ENCODE measurements at places on chromosomes 1 and 21.

DNA sequence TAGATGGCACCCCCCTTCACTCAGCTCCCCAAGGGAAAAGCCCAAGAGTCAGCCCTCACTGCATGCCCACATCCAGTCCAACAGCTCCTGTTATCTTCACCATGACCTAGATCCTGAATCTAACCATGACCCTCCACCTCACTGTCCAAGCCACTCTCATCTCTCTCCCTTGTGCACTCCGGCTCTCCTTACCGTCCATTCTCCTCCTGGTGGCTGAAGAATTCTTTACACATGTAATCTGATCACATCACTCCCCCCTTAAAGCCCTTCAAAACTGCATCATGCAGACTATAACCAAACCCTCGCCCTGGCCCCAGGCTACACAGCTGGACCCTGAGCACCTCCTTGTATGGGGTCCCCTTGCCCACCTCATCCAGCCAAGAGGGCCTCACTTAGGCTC, 14.0 kb upstream of the PAQR7 start:
- no peaks in the 10 kb centered on the region for H3K36me3 ChIP-seq
- no peak overlapping the region for H3K4me3 ChIP-seq
- no peak overlapping the region for H3K27ac ChIP-seq
- peaks cover 17% of the 10 kb centered on the region for H3K4me1 ChIP-seq

GRCh38 chr1:41890825-41891198, 27.9 kb downstream of the HIVEP3 start:
- DNase-seq, result no peak
- no peaks in the 10 kb centered on the region for H3K27me3 ChIP-seq
- no peaks in the 10 kb centered on the region for H3K36me3 ChIP-seq
- H3K4me1 ChIP-seq, result peaks cover 8% of the 10 kb centered on the region

DNA sequence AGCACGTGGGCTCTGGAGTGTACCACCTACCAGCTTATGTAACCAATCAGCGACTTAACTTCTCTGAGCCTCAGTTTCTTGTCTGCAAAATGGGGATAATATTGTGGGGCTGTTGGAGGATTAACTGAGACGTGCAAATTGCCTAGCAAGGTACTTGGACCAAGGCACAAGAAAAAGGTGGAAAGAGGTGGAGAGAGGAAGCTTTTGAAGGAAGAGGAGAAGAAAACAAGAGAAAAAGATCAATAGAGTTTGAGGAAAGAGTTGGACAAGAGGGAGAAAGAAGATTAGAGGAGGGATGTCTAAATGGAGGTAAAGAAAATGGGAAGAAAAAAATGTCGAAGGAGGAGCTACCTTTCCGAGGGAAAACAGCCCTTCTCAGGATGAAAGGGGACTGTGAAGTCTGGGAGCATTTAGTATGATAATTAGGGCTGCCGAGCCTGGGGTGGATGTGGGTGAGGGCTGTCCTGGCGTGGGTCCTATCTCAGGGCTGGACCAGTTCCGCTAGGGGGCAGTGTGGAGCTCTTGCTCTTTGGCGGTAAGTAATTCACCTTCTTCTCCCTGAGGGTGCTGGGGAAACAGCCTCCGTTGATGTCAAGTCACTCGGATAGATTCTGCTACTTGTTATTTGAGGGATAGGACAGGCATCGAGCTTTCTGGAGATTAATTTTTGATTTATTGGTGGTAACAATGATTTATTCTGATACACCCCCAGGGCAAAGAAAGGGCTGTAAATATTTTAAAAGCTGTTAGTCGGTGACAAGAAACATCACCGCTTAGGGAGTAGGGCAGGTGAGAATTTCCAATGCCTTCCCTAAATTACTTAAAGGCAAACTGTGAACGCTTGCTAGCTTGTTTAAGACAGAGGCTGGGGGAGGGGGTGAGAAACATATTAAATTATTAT, 79.0 kb upstream of the NFASC start:
- no peaks in the 10 kb centered on the region for H3K36me3 ChIP-seq
- no peak overlapping the region for H3K27ac ChIP-seq
- H3K27me3 ChIP-seq, result no peaks in the 10 kb centered on the region
- no peak for DNase-seq
- H3K4me3 ChIP-seq, result no peak overlapping the region

DNA sequence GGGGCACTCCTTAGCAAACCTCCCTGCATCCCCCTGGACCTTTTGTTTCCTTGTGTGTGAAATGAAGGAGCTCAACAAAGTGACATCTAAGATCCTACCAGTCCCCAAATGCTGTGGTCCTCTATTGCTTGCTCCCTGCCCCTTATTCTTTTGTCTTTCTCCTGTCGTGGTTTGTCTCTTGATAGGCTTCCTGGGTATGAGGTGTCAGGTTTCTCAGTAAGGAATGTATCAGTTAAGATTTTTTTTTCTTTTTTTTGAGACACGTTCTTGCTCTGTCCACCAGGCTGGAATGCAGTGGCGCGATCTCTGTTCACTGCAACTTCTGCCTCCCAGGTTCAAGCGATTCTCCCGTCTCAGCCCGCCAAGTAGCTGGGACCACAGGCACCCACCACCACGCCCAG, 16.8 kb downstream of the CNIH3 start:
- no peaks in the 10 kb centered on the region for H3K4me1 ChIP-seq
- no peaks in the 10 kb centered on the region for H3K36me3 ChIP-seq
- no peak for DNase-seq
- H3K27ac ChIP-seq, result no peak overlapping the region
- no peaks in the 10 kb centered on the region for H3K27me3 ChIP-seq
- no peak overlapping the region for H3K4me3 ChIP-seq

DNA sequence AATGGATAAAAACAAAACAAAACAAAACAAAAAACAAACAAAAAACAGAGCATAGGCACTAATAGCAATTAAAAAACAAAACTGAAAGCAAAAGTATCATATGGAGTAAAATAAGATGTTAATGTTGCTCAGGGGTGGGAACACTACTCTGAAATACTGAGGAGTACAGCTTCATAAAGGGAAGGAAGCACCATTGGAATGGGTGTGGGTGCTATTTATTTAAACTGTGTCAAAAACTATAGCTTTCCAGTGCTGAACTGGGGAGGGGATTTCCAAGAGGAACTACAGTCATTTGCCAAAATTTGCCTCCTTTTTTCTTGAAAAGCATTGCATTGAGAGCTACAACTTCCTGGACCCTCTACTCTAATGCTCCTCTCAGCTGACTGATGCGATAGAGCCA, 40.0 kb downstream of the SPTA1 start:
- no peaks in the 10 kb centered on the region for H3K4me1 ChIP-seq
- H3K4me3 ChIP-seq, result no peak overlapping the region
- H3K27me3 ChIP-seq, result no peaks in the 10 kb centered on the region
- DNase-seq, result no peak

- DNase-seq, result no peak
- no peaks in the 10 kb centered on the region for H3K36me3 ChIP-seq
- H3K27ac ChIP-seq, result no peak overlapping the region
- H3K27me3 ChIP-seq, result no peaks in the 10 kb centered on the region
- no peak overlapping the region for H3K4me3 ChIP-seq
These were observed 41.7 kb upstream of the COA6 start for GRCh38 chr1:234331507-234331906.

All from thoracic aorta (tissue), 2 donors.